ENCODE measurements at places on chromosomes 2 and 18. TPM values are rescaled to one million over a fixed set of nuclear protein-coding genes. Genes with fewer than 3 reads are reported as not detected.

- H3K27ac ChIP-seq: no peak overlapping the region
- H3K4me3 ChIP-seq: no peak overlapping the region
- H3K4me1 ChIP-seq: peaks cover 35% of the 10 kb centered on the region
- no peaks in the 10 kb centered on the region for H3K27me3 ChIP-seq
- DNase-seq: no peak
Observed at GRCh38 chr2:207825978-207826377, 56.3 kb upstream of the FZD5 start.

DNA sequence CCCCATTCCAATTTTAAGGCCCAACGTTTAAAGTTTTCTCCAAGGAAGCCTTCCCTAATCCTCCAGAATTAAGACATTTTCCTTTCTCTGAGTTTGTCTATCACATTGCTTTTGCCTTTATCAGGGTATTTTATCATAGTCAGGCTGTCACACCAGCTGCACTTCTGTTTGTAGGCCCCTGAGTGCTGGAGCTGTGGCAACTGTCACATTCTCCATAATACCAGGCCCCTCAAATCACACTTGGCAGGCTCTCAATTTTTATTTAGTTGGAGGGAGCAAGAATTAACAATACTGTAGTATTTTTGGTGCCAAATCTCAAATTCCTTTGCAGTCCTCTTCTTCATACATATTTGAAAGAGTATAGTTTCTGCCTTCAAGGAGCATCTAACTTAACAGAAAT lies 122.2 kb downstream of the FSHR start:
- H3K36me3 ChIP-seq: no peaks in the 10 kb centered on the region
- H3K27me3 ChIP-seq: peaks cover 4% of the 10 kb centered on the region
- no peak overlapping the region for H3K4me3 ChIP-seq
- DNase-seq: no peak
- no peaks in the 10 kb centered on the region for H3K4me1 ChIP-seq

Gene GALNT5
- 14.3 TPM for polyA plus RNA-seq

GRCh38 chr2:191637182-191638078 lies 40.5 kb upstream of the NABP1 start:
- DNase-seq: peak; percentile 81
- H3K36me3 ChIP-seq: no peaks in the 10 kb centered on the region
- H3K4me1 ChIP-seq: peaks cover 34% of the 10 kb centered on the region
- H3K27me3 ChIP-seq: no peaks in the 10 kb centered on the region
- H3K4me3 ChIP-seq: no peak overlapping the region

Gene CCL20
- 11.4 TPM for polyA plus RNA-seq

- H3K4me3 ChIP-seq: no peak overlapping the region
- peak; percentile 64 for DNase-seq
- H3K27me3 ChIP-seq: no peaks in the 10 kb centered on the region
- peak overlapping the region; percentile 53 for H3K27ac ChIP-seq
- peaks cover 41% of the 10 kb centered on the region for H3K4me1 ChIP-seq
Observed at GRCh38 chr2:10407841-10408648, 40.1 kb downstream of the ODC1 start.
